ENCODE measurements at places on chromosomes 6 and 20. TPM values are rescaled to one million over a fixed set of nuclear protein-coding genes. Genes with fewer than 3 reads are reported as not detected.

DNA sequence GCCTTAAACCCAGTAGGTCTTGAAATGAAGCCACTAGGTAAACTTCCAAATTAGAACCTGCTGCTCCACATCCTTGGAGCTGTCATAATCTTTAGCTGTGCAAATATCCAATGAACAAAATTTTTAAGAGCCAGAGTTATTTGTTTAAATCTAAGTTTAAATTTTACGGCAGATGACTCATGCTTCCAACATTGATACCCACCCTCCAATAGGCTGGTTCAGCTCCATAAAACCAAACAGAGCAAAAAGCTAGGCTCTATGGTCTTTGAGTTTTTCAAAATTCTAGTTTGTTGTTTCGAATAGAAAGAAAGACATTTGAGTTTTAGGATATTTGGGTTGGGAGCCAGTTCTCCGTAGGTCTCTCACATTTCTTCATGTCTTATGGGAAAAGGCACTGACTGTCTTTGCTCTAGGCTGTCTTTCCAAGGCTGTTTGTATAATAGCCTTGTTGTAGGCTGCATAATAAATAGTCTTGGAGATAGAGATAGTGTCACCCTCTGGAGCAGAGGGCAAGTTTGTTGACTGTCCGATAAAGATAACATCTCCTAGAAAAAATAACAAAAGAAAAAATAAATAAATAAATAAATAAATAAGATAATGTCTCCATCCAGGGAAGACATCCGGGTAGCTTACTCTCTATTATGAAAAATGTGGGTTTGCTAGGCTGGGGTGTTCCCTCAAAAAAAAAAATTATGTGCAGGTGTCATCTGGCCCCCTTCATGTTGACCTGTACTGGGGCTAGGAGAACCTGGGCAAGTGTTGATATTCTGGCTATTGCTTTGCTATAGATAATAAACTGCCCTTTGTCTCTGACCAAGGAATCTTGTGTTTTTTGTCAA lies 36.5 kb downstream of the SLC2A12 start:
- no peak for DNase-seq

GRCh38 chr6:113458368-113459010 lies 398.7 kb upstream of the MARCKS start:
- DNase-seq, result no peak

DNA sequence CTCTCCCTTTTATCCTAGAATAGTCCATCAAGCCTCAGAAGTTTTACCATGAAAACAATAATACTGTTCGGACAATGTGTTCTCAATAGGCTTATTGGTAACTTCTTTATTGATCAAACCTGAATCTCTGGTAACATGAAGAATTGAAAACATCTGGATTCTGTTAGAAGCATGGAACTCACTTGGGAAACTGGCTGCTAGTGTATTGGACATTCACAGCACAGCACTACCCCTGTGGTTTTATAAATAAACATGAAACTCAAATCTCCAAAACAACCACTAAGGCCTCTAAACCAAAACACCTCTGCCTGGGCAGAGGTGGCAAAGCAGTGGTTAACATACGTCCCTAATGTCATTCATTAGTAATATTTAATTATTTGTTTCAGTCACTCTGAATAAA lies 157.6 kb upstream of the KCNQ5 start:
- DNase-seq, result no peak

- no peak for DNase-seq
Observed at GRCh38 chr6:73774311-73774774, 78.3 kb downstream of the CD109 start.

- no peak for DNase-seq
Observed at GRCh38 chr6:155778336-155778735, 322.7 kb upstream of the NOX3 start.

DNA sequence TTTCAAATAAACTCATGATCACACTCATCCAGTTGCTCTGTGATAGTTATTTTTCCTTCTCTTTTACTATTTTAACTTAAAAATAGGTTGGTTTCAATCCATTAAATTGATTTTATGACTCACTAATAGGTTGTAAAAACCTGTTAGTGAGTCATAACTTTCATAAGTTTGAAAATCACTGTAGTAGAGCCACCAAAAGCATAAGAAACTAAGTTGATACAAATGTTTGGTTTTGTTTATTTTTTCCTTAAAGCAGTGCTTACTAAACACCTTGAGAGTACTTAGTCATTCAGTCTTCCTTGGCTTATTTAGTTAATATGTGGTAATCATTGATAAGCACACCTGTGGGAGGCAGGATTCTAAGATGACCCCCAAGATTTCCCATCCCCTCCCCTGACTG lies 312.1 kb upstream of the MAN1A1 start:
- no peak for DNase-seq

- DNase-seq, result peak; percentile 87
Observed at GRCh38 chr20:45347936-45348778, at the start of gene SDC4. SDC4 (minus strand) TSS chr20:45348424; CDS start chr20:45348384, 40 bp downstream.

DNA sequence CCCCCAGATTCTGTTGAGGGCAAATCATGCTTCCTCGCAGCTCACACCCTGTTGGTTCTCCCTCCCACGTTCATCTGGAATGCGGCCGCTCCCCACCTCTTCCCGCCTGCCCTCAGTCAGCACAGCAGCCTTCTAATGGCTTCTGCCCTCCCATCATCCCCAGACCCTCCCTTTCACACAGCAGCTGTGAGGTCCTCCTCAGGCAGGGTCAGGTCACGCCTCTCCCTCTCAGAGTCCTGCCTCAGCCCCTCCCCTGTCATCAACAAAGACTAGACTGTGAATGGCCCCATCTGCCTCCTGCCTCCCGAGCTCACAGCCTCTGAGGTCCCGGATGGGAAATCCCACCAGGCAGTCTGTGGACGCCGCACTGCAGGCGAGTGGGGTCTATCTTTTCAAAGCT lies 7.9 kb upstream of the BHLHE23 start:
- peak; percentile 32 for DNase-seq

DNA sequence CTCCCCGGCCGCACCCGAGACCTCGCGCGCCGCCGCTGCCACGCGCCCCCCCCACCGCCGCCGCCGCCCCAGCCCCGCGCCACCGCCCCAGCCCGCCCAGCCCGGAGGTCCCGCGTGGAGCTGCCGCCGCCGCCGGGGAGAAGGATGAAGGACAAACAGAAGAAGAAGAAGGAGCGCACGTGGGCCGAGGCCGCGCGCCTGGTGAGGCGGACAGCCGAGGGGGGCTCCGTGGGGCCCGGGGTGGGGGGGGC lies 426 bp downstream of the ASXL1 start:
- DNase-seq, result no peak

Gene HLA-B
- 52.2 TPM for total RNA-seq

Gene SIRPB2
- total RNA-seq, result not detected

Gene POU5F1
- 1.1 TPM for total RNA-seq

Gene SCRT2
- total RNA-seq, result not detected

Gene TRERF1
- 5.1 TPM for total RNA-seq

Gene CLPSL2
- total RNA-seq, result not detected

Gene PSORS1C2
- total RNA-seq, result not detected
